ENCODE measurements at places on chromosomes 13 and 19.

DNA sequence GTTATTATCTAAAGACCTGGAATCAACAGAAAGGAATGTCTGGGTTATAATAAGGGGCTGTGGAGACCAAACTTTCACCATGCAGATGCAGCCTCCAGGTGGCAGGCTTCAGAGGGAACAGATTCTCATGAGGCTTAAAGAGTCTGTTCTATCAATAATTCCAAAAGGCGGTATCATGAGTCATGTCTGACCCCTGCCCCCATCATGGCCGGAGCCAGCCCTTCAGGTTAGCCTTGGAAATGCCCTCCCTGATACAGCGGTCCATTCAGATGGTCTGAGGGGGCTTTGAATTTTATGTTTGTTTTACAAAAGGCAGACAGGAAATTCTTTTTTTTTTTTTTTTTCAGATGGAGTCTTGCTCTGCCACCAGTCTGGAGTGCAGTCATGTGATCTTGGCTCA is 21.7 kb upstream of the LAMP1 start:
- DNase-seq: no peak

DNA sequence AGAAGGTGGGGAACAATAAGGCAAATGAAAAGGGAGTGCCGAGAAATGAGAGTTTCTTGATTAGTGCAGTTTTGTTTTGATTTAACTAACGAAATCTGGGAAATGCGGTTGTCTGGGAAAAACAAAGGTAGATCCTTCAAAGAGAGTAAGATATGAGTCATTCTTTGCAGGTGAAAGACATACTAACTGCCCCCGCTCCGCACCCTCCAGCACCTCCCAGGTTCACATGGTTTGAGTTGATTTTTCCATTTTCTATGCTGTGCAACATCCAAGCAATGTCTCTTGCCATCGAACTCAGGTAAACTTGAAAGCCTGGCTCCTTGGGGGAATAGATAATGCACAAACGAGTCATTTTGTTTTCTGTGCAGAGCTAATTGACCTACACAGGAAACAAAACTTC is 84.1 kb upstream of the KLF12 start:
- no peak for DNase-seq

DNA sequence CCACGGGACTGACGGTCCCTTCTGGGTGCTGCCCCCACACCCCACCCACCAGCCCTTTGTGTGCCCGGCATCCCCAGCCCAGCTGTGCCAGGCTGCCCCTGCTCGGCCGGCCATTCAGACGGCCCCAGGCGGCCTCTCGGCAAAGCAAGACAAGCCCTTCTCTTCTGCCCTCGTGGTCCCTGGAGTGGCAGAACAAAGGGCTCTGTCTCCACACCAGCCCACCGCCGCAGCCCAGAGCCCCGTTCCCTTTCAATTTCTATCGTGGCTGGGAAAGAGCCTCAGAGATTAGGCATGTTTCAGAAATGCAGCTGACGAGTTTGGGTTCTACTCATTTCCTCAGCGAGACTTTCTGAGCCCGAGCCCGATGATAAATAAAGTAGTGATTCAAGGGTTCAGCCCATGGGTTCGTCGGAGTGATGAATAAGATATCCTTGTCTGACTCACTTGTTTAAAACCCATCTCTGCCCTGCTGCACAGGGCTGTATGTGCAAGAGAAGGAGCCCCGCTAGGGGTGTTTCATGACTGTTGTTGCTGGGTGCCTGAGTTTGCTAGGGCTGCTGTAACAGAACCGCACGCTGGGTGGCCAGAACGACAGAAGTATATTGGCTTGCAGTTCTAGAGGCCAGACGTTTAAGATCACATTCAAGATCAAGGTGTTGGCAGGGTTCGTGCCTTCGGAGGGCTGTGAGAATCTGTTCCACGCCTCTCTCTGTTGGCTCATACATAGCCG is 4.3 kb downstream of the MYO9B start:
- DNase-seq: peak; percentile 95

DNA sequence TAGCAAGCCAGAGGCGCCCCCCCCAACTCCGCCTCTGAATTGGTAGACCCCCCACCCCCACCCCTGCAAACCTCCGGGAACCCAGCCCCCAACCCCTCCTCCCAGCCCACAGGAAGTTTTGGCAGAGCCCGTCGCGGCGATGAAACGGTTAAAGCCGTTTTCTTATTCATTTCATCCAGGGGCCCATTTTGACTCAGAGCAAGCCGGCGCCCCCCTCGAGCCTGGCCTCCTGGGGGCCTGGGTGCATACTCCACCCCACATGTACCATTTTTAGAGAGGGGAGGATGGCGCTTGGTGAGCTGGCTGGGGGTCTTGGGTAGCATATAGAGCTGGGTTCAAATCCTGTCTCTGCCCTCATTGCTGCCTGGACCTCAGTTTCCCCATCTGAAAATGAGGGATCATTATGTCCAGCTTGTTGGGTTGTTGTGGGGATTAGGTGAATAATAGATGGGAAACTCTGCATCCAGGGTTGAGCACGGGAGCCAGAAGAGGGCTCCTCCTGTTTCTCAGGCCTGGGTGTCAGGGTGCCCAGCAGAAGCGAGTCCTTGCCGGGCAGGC is 7.9 kb upstream of the JUNB start:
- no peak for DNase-seq

DNA sequence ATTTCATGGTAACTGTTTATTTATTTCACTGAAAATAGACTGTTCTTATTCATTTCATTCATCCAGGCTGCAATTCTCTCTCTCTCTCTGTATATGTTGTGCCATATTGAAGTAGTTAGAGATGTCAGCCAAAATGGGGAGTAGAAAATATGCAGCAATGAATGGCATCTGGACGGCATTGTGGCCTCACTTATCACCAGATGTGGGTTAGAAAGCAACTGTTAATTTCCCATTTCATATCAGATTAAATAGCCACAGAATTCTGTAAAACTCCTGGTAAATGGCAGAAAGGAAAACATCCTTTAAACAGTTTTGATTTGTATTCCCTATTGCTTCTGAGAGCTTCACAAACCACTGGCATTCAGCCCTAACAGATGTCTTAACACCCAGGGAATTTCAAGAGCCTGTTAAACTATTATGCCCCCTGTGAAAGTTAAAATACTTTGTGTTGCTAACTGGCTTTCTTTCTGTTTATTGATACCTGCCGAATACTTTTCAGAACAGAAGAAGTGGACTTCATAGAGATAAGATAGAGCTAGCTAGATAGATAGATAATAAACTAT is 1763.3 kb upstream of the MIR17HG start:
- DNase-seq: no peak

- no peak for DNase-seq
Observed at GRCh38 chr13:24842549-24843274, 78.7 kb downstream of the RNF17 start.

DNA sequence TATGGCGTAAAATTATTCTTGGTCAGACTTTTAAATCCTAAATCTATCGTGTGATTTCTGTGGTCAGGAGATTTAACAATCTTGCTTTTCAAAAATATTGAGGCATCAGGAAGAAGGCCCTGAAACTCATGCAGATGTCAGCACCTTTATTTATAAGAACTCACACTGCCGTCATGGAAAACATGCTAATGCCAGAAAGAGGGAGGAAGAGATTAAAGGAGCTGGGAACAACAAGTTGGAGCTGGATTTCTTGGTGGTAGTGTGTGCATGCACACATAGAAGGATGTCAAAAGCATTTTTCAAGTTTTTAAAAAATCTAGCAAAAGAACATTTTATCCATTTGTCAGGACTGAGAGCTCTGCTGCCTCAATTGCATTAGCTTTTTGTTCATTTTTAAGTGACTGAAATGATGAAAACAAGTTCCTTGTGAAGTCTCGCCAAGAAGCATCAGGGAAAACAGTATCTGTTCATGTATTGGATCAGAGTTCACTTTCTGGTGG is 342.5 kb downstream of the SPRY2 start:
- no peak for DNase-seq

GRCh38 chr19:14482172-14482941 is 7.2 kb upstream of the PTGER1 start:
- DNase-seq: no peak

DNA sequence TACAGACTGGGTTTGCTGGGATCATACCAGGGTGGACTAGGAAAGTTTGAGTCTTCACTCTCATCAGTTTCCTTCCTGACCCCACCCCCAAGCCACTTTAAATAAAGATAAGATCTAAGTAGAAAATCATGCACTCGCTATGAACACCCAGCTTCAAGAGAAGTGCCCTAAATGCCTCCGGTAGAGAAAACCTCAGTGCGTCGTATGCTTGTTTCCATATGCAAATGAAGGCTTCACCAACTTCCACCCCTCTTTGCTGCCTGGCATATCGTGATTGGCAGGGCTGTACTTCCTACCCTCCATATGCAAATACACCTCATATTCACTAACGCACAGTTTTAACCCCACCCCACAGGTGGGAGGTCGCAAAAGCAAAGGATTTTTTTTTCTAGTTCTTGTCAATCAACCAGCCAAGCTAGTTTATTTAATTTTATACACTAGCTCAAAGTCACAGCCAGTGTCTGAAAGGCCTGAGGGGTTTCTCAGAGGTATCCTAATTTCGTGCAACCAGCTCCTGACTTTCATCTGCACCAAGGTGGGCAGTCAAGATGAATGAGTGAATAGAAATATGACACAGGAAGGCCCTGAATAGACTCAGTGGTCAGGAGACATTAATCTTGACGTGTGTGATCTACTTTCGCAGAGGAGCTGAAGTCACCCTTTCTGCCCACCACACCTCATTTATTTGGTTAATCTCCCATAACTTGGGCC is 121.1 kb upstream of the TSHZ3 start:
- no peak for DNase-seq

DNA sequence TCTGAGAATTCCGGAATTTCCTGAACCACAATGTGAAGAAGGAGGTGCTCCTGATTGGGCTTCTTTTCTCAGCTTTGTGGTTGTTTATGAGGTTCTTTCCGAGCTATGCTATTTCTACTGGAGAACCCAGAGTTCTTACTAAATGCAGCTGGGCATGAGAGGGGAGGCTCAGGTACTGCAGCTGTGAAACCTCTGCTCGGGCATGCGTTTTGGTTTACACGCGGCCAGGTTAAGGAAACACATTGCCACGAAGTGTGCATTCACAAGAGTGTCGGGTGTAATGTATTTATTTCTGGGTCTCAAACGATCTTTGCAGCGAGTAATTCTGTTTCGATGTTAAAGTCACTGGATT is 661 bp upstream of the MIR17HG start:
- no peak for DNase-seq

- DNase-seq: no peak
Observed at GRCh38 chr13:43484432-43485225, 302.1 kb downstream of the ENOX1 start.

GRCh38 chr19:5831159-5831558 is 8.3 kb downstream of the FUT6 start:
- no peak for DNase-seq

DNA sequence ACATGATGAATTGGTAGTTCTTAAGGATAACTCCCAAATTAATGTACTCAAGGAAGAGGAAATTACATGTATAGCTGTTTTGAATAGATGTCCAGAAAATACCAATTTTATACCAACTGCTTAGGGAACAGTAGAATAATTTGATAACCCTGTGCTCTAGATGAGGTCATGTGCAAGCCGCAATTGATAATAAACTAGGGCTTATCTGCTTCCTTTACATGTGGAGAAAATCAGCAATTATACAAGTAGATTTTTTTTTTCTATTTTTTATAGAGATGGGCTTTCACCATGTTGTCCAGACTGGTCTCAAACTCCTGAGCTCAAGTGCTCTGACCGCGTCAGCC is 9.3 kb downstream of the TPT1 start:
- DNase-seq: no peak

DNA sequence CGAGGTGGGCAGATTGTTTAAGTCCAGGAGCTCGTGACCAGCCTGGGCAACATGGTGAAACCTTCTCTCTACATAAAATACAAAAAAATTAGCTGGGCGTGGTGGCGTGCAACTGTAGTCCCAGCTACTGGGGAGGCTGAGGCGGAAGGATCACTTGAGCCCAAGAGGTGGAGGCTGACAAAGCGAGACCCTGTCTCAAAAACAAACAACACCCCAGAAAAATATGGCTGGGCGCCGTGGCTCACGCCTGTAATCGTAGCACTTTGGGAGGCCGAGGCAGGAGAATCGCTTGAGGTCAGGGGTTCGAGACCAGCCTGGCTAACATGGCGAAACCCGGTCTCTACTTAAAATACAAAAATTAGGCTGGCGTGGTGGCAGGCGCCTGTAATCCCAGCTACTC is 3.4 kb upstream of the HNRNPL start:
- DNase-seq: no peak

- no peak for DNase-seq
Observed at GRCh38 chr13:25762281-25762680, 289.5 kb downstream of the SHISA2 start.

GRCh38 chr19:4045597-4046361 is 20.9 kb downstream of the ZBTB7A start:
- no peak for DNase-seq

GRCh38 chr19:39845584-39845932 is 621 bp downstream of the FBL start:
- no peak for DNase-seq

GRCh38 chr13:109764045-109764444 is 22.3 kb downstream of the IRS2 start:
- no peak for DNase-seq

DNA sequence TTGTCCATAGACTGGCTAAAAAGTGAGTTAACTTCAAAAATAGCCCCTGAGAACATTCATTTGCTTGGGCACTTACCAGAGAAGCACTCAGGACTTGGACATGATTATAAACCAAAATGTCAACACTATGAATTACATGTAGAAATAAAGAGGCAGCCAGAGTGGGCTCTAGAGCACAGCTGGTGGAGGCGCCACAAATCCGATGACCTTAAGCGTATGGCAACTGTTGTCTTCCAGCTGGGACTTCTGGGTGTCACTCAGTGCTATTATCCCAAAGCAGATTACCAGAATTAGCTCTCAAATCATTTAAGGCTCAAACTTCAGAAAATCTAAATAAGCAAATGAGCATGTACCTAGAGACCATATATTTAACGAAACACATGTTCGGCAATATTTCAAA is 1255.5 kb upstream of the SLC10A2 start:
- DNase-seq: no peak

DNA sequence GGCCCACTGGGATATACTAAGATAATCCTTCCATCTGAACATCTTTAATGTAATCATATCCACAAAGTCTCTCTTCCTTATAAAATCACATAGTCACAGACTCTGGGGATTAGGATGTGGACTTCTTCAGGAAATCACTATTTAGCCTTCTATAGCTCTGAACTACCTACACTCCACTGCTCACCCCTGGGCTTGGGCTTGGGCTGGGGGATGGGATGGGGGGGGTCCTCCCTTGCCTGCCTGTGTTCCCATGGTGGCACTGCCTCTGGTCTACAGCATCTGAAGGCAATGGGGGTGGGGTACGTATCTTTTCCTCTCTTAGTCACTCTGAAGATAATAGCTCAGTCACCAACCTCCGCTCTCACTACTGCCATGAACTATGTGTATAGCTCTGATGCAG is 67.8 kb upstream of the SERTM1 start:
- no peak for DNase-seq

GRCh38 chr13:111286162-111286561 is 34.3 kb upstream of the TEX29 start:
- DNase-seq: no peak

- DNase-seq: no peak
Observed at GRCh38 chr19:51783372-51783771, 11.6 kb upstream of the FPR3 start.
